ENCODE measurements at places on chromosomes 13 and 19.
A peak's percentile ranks its signal among the peaks of the same experiment; 100 is the strongest.

DNA sequence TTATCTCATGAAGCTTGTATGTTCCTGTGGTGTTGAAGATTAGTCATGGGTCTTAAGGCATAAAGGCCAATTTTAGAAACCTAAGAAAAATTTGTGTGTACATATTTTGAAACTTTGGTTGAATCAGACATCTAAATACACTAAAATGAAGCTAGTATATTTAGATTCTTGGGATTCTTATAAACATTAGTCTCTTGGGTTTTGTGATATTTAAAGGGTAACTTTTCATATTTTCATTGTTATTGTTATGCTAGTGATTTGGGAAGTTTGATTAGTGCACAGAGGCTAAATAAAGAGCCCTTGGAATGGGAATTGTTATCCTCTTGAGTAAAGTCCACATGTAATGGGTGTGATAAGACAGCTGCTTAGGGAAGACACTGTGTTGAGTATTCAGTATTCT lies 24.5 kb downstream of the UBA2 start:
- no peak for DNase-seq

GRCh38 chr19:44752123-44752815 lies 3.8 kb downstream of the BCL3 start:
- no peak for DNase-seq

GRCh38 chr19:56066152-56067023 lies 54.7 kb downstream of the ZNF787 start:
- DNase-seq, result peak; percentile 63

DNA sequence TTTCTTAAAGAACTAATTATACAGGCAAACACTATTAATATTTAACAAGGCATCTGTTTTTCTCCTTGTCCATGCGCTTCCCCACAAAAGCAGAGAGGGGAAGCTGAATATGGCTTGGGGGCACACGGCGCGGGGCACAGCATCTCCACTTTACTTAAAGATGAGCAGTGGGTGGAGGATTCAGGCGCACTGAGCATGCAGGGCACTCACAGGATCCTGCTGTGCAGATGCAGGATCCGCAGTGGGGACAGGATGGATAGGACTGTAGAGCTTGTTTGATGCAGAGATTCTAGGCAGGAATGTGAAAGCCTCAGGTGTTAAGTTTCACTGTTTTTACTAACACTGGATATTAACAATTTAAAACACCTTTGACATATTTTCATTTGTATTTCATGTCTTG lies 43.3 kb downstream of the ATP11A start:
- no peak for DNase-seq

GRCh38 chr19:45103156-45103507 lies 10.2 kb downstream of the PPP1R37 start:
- no peak for DNase-seq

DNA sequence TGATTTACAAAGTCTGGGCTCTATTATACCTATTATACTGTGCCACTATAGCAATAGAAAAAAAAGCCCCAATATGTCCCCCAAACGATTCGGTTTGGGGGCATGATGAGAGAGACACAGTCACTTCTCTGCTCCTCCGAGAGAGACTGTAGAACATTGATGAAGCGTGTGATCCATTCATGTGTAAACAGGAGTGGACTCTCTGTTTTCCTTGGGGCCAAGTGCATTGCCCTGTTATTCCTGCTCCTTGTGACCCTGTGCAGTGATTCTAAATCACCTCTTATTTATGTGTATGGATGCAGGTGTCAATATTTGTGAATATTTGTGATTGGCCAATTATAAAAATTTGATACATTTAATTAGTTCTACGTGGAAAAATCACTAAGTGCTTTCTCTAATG lies 17.0 kb downstream of the F10 start:
- no peak for DNase-seq

DNA sequence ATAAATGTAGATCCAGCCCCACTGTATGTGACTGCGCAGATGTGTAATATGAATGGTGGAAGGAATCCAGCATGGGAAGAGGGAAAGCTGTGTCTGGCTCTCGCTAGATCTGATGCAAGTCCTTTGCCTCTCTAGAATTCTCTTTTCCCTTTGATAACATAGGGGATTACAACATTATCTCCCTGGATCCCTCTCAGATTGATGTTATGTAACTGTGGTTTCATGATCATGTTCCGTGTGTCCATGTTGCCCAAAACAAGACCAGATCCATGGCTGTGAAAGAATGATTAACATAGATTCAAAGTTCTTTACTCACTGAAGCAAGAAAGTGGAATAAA lies 184.0 kb upstream of the UBL3 start:
- no peak for DNase-seq

DNA sequence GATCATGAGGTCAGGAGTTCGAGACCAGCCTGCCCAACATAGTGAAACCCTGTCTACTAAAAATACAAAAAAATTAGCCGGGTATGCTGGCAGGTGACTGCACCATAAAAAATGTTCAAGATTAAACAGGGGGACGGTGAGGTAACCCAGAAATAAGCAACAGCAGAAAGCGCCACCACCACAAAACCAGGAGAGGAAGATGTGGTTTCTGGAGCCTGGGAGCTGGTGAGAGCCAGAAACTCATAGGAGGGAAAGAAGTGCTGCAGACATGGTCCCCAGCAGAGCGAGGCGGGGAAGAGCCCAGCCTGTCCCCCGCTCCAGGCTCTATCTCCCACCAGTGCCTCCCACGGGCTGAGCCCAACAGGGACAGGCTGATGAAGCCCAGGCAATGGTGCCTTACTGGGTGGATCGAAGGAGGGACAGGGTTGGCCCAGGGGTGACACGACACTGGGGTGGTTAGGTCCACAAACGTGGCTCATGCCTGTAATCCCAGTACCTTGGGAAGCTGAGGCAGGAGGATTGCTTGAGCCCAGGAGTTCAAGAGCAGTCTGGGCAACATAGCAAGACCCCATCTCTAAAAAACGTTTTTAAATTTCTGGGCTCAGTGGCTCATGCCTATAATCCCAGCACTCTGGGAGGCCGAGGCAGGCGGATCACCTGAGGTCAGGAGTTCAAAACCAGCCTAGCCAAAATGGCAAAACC lies 19.0 kb downstream of the SPC24 start:
- DNase-seq, result no peak

DNA sequence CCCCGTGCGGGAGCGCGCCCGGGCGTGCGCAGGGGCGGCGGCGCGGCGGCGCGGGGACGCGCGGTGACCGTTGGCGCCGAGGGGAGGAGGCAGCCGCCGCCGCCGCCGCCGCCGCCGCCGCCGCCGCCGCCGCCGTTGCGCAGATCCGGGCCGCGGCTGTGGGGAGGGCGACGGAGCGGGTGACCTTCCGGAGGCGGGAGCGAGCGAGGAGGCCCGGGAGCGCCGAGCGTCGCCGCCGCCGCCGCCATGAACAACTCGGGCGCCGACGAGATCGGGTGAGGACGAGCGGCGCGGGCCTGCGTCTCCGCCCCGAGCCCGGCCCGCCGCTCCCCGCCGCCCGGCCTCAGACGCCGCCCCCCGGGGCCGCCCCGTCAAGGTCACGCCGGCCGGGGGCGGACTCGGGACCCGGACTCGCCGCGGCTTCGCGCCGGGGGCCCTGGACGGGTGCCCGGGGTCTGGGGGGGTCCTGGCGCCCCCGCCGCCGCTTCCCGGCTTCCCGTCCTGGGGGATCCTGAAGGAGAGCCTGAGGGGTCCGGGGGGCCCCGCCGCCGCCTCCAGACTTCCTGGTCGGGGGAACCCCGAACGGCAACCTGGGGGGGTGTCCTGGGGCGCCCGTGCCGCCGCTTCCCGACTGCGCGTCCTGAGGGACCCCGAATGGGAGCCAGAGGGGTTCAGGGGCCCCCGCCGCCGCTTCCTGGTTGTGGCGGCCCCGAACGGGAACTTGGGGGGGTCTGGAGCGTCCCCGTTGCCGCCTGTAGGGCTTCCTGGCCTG lies at the start of gene DAZAP1:
DAZAP1 (plus strand) TSS at position 59 of the 772 bp plus-strand sequence; CDS start at position 247, 188 bp downstream.
- DNase-seq, result no peak

DNA sequence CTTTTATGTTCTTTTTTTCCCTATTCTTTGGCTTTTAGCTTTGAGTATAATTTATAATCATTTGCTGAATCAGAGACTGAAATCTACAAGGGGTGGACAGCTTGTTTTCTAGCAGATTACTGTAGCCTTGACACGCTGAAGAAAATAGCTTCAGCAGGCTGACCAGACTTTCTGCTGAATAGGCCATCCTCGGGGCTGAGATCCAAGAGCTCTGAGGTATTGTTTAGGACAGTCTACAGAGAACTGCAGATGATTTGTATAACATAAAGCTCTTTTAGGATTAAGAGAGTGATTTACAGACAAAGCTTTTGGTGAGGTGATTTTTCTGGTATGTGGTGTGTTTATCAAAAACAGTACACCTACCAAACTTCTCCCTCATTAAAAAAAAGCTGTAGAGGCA lies 16.8 kb downstream of the POLR1D start:
- peak; percentile 25 for DNase-seq

DNA sequence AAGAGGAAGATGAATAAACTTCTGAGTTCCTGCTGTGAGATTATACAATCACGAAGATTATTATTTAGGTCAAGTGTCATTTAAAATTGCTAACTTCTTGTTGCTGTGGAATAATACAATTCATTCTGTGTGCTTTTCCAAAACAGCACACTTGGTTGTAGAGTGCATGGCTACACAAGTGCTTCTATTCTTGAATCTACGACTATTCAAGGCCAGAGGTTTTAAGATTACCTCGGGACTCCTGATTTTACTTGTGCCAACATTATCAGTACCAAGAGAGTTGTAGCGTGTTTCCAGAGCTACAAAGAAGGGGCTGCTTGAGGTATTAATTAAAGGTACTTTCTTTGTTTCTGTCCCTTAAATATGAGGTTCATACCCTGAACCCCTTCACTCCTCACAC lies 234.0 kb upstream of the PCDH9 start:
- no peak for DNase-seq

DNA sequence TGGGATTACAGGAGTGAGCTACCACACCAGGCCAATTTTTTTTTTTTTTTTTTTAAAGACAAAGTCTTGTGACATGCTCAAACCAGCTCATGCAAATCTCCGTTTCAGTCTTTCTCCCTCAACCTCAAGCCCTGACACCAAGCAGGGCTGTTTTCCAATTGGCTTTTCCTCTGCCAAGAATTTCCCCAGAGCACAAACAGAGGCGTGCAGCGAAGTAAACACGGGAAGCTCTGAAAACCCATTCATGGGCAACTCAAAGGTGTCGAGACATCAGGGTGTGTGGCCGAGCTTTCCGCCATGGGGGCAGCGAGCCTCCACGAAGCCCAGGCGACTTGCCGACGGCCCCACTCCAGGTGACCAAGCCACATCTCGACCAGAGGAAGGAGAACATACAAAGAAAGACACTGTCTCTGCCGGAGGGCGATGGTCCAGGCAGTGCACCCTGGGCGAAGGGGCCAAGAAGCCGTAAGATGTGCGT lies 70.0 kb downstream of the INSR start:
- no peak for DNase-seq

GRCh38 chr19:40928850-40929249 lies 46.8 kb upstream of the CYP2A7 start:
- no peak for DNase-seq

- DNase-seq, result no peak
Observed at GRCh38 chr13:103859952-103860351, 793.7 kb upstream of the SLC10A2 start.

DNA sequence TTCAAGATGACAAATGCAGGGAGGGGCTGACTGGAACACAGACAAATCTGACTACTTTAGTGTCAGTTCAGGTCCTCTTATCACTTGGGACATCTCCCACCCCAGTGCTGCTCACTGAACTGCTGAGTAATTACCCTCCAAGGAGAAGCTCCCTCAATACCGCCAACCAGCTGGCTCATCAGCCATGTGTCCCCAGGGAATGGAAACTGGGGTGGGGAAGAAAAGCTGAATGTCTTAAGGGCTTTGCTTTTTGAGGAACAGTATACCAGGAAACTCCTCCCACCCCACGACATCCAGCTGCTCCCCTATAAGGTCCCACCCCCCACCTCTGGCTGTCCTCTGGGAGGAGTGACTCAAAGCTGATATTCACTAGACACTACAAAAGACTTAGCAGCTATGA lies 2.0 kb downstream of the ZNF823 start:
- no peak for DNase-seq

- DNase-seq, result no peak
Observed at GRCh38 chr13:39209731-39210531, 171.7 kb downstream of the NHLRC3 start.

- DNase-seq, result no peak
Observed at GRCh38 chr13:37163641-37164265, 58.3 kb upstream of the CSNK1A1L start.

DNA sequence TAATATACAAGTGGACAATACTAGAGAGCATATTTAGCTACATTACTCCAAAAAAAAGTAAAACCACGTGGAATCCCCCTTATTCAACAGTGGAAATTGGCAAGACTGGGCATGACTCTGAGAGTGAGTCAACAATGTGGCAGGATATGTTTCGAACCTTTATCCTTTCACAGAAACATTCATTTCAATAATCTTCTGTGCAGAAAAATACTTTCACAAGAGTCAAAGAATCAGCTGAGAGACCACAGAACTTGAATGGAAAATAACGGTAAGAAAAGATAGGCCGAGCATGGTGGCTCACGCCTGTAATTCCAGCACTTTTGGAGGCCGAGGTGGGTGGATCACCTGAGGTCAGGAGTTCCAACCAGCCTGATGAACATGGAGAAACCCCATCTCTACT lies 25.1 kb upstream of the CD70 start:
- peak; percentile 20 for DNase-seq

- no peak for DNase-seq
Observed at GRCh38 chr13:46348961-46349360, 38.1 kb downstream of the RUBCNL start.

DNA sequence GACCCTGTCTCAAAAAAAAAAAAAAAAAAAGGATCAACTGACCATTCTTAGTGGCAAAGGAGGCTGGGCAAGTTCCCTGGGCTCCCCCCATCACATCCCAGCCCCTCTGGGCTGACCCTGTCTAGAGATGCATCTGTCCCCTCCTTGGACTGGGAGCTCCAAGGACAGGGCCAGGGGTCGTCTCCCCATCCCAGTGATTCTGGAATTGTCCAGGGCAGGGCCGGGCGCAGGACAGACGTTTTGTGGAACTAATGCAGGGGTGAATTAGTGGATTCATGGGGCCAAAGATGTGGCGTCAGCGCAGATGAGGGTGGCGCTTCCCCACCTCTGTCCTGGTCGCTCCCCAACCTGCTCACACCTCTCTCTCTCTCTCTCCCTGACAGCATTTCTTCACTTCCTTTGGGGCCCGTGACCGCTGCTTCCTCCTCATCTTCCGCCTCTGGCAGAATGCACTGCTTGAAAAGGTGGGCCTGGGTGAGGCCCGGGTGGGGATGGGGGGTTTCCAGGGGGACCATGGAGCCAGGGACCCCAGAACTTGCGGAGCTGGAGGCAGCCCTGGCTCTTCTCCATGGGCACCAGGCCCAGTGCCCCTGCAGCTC lies 11.1 kb downstream of the GRAMD1A start:
- DNase-seq, result no peak

GRCh38 chr13:99040536-99041131 lies 62.8 kb upstream of the DOCK9 start:
- DNase-seq, result no peak

DNA sequence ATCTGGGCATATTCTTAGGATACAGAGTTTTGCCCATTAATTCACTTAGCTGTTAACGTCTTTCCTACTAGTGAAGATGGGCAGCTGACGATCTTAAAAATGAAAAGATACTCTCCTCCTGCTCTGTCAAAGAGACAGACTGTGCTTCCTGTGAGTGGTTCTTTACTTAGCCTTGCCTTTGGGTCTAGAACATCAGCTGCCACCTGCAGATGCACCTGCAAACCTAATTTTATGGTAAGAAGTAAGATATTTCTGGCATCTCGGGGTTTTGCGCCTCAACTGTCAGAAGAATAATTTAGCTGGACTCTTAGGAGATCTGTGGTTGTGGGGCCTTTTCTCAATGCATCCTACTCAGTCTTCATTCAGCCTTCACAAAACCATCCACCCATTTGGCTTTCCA lies 36.2 kb downstream of the TRPC4 start:
- no peak for DNase-seq

GRCh38 chr13:78401873-78402707 lies 201.3 kb downstream of the POU4F1 start:
- no peak for DNase-seq
